ENCODE measurements at places on chromosomes 3 and 15.

DNA sequence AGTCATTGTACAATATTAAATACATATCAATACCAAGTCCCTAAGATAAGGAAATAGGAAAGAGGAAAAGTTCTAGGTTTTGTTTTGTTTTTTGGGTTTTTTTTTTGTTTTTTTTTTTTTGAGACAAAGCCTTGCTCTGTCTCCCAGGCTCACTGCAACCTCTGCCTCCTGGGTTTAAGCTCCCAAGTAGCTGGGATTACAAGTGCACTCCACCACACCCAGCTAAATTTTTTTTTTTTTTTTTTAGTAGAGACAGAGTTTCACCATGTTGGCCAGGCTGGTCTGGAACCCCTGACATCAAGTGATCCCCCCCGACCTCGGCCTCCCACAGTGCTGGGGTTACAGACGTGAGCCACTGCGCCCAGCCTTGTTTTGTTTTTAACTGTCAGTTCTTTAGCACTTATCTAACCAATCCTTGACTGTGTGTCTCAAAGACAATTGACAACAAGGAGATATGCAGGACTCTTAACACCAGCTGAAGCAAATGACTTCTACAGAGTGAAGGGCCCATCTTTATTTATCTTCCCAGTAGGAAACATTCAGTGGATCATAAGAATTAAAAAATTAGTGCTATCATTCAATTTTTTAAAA is 100.0 kb upstream of the RAP2B start:
- no peak for DNase-seq

GRCh38 chr3:27110020-27110419 is 259.2 kb downstream of the NEK10 start:
- DNase-seq = no peak

- DNase-seq = no peak
These were observed 9.4 kb upstream of the CAMK1 start for GRCh38 chr3:9779075-9779593.

DNA sequence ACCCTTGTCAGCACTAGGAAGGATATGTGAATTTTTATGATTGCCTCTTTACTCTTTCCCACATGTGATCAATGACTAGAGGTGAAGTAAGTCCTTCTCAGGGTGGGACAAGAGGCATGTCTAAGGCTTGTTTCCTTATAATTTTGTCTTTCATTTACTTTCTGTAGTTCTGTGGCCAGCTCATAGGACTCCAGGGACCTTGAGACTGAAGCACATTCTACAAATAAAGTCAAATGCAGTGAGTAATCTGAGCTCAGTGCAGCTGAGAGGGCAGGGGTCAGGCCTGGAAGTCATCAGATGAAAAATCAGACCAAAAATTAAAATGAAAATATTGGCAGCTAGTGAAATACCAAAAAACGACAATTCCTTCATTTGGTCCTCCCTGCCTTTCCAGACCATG is 424.7 kb upstream of the THBS1 start:
- DNase-seq = peak; percentile 60

GRCh38 chr3:126436826-126437717 is 38.6 kb downstream of the ZXDC start:
- no peak for DNase-seq

DNA sequence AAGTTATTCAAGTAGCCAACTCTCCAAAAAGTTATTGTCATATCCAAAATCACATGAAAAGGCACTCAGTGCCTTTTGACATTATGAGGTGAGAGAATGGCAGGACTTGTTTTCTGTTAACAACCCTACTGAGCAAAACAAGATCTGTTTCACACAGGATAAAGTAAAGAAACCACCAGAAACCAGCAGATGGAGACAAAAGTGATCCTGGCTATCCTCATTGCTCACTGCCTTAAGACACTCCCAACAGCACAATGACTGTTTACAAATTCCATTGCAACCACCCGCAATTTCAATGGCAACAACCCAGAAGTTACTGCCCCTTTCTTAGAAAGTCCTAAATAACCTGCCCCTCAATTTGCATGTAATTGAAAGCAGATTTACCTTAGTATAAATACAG is 352.6 kb upstream of the NDN start:
- no peak for DNase-seq

GRCh38 chr15:42059661-42060476 is 34.5 kb downstream of the PLA2G4D start:
- DNase-seq = peak; percentile 63

DNA sequence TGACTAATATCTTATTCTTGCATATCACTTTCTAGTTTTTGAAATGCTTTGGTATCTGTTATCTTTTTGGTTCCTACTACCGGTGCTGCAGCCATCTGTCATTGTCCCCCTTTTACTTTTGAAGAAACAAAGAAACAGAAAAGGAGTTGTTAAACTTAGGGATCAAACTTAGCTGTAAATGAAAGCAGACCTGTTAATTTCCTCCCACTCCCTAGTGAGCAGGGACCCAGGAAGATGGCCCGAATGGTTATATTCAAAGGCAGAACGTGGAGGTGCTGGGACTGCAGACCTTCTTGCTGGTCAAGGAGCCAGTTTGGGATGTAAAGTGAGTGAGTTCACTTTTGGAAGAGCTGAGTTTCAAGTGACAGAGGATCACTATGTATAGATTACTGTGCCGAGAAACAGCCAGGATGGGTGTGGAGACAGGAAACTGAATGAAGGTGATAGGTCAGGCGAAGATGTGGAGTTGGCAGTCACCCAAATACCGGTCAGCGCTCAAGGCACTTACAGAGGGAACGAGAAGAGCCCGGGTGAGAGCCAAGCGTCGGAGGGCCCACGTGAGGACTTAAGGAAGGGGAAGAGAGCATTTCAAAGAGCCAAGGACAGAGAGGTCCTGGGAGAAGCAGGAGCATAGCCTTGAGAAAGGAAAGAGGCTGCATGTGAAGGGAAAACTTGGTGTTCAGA is 20.1 kb downstream of the KBTBD8 start:
- peak; percentile 27 for DNase-seq

DNA sequence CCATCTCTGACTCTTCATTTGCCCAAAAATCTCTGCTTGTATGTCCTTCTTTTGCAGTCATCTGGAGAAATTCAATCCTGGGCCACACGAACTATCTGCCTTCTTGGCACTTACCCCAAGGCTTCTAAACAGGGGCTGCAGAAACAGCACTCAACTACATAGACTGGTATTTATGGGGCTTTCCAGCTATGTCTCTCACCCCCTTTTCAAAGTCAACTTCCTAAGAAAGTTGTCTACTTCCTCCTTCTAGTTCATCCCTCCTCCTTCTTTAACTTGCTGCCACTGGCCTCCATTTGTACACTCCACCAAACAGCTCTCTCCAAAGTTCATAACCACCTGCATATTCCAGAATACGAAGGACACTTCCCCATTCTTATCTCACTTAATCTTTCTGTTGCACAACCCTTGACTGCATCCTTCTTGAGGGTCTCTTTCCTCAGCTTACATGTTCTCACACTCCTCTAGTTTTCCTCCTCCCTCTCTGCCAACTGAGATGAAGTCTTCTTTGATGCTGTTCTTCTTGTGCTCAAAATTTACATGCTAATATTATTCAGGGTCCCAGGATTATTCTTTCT is 55.2 kb downstream of the PLD1 start:
- no peak for DNase-seq

- peak; percentile 40 for DNase-seq
These were observed 120.4 kb upstream of the IQSEC1 start for GRCh38 chr3:13193320-13194284.

GRCh38 chr3:129345971-129346370 is 67.3 kb downstream of the HMCES start:
- peak; percentile 55 for DNase-seq
